Naive thymus-derived CD8-positive, alpha-beta T cell (primary cell): ENCODE measurements at places on chromosomes 3 and 15.

DNA sequence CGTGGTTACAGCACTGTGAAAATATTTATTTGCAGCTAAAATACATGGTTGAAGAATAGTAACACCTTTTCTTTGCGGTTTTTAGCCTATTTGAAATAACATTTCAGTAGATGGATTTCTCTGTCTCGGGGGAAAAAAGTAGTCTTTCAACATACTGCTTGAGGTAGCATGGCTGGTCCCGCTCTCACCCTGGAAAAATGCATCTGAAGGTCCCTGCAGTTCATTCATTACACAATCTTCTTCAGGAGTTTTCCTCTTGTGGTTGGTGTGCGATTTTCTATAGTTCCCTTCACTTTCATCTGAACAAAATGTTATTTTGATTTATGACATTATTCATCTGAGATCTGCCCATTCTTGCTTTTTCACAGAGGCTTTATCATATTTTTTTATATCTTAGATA, 75.9 kb downstream of the STRIT1 start:
- no peak for DNase-seq

DNA sequence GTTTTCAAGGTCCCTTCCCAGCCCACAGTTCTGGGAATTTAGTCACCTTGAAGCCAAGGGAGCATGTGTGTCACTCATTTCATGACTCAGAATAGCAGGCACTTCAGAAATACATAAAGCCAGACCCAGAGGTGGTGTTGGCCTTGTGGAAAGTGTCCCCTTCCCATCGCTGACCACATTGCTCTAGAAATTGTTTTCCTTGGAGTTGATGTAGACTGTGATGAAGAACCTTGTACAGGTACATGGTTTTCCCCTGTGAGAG, 158.8 kb downstream of the SLCO3A1 start:
- no peak for DNase-seq

DNA sequence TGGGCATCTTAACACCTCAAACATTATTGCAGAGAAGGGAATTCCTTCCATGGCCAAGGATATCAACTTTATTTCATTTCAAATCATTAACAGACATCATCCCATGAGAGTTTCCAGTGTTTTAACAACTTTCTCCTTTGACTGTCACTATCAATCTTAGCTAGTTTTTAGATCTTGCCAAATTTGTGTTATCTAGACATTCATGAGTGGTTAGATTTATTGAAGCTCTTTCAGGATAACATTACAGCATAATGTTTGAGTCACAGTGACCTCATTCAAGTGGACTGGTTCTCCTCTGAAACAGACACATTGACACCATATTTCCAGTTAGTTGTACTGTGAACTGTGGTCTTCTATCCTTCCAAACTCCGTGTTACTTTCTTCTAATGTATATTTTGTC, 8.6 kb upstream of the TNFAIP8L3 start:
- DNase-seq: no peak

GRCh38 chr3:143848704-143849103, 436 bp upstream of the SLC9A9 start:
- DNase-seq: no peak

DNA sequence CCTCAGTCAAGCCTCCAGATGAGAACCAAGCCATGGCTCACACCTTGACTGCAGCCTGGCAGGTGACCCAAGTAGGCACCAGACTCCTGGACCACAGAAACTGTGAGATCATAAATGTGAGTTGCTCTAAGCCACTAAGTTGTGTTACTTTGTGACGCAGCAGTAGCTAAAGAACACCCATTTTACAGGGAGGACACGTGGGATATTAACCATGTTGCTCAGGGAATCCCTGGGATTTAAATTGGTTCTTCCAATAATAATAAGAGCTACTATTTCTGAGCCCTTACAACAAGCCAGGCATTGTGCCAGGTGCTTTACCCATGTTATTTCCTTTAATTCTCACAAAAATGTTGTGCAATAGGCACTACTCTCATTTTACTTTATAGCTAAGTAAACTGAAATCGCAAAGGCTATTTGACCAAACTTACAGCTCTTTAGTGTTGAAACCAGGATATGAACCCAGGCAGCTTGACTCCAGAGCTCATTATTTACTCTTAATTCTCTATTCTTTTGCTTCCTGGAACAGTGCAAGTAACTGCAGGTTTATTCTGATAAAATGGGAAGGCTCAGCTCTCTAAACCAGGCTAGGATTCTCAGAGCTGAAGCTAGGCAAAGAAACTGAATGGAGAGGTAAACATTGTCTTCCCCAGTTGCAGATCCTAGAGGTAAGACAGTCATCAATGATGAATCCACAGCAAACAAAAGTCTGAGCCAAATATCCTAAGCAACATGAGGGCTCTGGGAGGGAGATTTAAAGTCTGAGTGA, 294.4 kb downstream of the KBTBD8 start:
- DNase-seq: no peak

DNA sequence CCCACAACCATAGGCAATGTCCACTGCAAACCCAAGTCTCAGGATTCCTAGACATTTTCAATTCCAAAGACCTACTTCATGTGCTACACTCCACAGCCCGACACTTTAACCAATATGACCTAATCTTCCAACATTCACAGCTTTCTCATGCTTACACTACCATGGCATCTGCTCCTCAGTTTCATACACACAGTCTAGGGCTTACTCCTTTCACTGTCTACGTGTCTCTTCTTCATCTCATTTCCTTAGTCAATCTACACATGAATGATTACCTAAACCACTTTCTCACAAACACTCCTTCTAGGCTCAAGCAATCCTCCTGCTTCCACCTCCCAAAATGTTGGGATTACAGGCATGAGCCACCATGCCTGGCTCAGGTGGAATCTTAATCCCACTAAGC, 106.3 kb downstream of the STAG1 start:
- DNase-seq: no peak

- no peak for DNase-seq
Measured at GRCh38 chr3:173676094-173676493, 278.6 kb downstream of the NLGN1 start.

DNA sequence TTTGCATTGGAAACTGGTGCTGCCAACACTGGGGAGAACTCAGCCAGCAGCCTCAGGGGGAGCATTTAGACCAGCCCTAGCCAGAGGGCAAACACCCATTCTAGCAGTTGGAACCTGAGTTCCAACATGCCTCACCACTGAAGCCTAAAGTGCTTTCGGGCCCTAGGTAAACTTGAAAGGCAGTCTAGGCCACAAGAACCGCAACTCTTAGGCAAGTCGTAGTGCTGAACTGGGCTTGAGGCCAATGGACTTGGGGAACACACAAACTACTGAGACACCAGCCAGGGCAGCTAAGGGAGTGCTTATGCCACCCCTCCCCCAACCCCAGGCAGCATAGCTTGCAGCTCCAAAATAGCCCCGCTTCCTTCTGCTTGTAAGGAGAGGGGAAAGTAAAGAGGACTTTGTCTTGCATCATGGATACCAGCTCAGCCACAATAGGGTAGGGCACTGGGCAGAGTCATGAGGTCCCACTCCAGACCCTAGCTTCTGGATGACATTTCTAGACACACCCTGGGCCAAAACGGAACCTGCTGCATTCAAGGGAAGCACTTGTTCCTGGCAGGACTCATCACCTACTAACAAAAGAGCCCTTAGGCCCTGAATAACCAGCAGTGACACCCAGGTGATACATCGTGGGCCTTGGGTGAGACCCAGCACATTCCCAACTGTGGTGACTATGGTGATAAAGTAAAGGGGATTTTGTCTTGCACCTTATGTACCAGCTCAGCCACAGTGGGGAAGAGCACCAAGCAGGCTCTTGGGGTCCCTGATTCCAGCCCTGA, 37.3 kb upstream of the TEX9 start:
- DNase-seq: no peak

GRCh38 chr15:75844629-75845335, 1.5 kb downstream of the UBE2Q2 start:
- DNase-seq: no peak

DNA sequence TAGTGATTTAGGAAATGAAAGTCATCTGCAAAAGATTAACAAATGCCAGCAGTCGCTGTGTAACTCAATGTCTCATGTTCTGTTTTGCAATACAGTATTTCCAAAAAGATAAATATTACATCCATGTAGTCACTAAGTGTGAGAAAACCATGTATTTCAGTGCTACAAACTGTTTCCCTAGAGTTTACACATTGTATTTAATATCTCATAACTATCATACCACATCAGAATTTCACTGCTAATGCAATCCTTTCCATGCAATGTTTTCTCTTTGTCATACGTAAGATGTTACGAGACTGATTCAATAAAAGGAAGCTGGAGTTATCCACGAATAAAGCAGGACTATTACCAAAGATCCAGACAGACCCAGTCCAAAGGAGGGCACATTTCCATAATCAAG, 269.4 kb downstream of the GBE1 start:
- no peak for DNase-seq

GRCh38 chr3:164458986-164459385, 619.3 kb downstream of the SI start:
- no peak for DNase-seq

- no peak for DNase-seq
Measured at GRCh38 chr3:9776896-9777693, 7.3 kb upstream of the CAMK1 start.

GRCh38 chr3:45565342-45565741, 29.2 kb upstream of the LIMD1 start:
- DNase-seq: no peak

DNA sequence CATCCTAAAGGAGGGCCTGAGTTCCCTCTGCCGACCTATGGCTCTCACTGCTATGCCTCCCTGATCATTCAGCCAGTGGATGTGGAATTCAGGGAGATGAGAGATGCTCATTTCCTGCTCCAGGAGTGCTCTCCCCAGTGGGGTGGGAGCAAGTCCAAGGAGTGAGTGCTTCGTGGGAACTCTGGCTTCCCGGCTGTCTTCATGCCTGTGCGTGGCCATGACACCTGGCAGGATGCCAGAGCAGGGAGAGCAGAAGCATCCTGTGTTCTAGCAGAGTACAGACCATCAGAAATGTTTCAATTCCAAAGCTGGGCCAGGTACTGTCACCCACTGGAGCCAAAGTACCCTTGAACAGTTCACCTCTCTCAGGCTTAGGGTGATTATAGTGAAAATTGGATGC, 45.1 kb downstream of the APH1B start:
- no peak for DNase-seq

- no peak for DNase-seq
Measured at GRCh38 chr3:33145901-33146580, 32.2 kb downstream of the CRTAP start.

GRCh38 chr3:14768182-14768790, 50.5 kb upstream of the FGD5 start:
- no peak for DNase-seq

GRCh38 chr3:8663177-8664061, 18.8 kb upstream of the SSUH2 start:
- DNase-seq: no peak

DNA sequence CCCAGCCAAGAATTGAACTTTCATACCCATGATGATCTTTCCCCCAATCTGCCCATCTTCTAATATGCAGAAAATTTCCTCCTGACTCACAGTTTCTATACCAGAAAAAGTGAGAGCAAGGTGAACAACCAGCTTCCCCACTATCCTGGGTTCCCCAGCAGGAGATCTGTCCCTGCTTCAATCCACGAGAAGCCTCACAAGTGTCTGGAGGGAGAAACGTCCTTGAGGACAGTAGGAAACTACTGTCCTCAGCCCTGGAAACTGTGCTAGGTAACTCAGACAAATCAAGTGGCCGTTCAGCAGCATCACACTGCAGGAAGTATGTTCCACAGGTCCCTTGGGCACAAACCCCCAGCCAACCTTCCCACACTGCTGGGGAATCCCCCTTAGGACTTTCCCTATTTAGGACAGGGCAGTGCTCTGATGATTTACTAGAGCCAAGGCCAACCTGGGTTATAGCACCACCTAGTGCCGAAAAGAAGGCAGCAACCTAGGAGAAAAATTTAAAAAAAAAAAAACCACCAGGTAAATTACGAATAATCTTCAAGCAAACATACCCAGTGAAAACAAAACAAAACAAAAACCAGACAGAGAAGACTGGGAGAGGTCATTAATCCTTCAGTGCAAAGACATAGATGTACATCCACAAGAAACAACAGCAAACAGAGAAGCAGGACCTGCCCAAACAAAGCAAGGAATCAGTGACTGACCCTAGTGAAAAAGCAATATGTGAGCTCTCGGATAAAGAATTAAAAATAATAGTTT, 36.0 kb downstream of the MORC1 start:
- DNase-seq: no peak
